ENCODE measurements at places on chromosomes 6 and 20. TPM values are rescaled to one million over a fixed set of nuclear protein-coding genes. Genes with fewer than 3 reads are reported as not detected.

Gene NRSN2
- total RNA-seq = 59.8 TPM

Gene CST2
- total RNA-seq = 0.62 TPM

Gene MYMX
- not detected for total RNA-seq

Gene CLDN20
- not detected for total RNA-seq

Gene PAK5
- not detected for total RNA-seq

Gene TAGAP
- total RNA-seq = not detected

Gene GRM1
- total RNA-seq = 0.02 TPM

Gene LKAAEAR1
- total RNA-seq = 1.8 TPM

Gene KIF25
- total RNA-seq = 0.03 TPM

Gene SLC12A5
- 11.1 TPM for total RNA-seq

Gene MMP24
- total RNA-seq = 31.0 TPM

Gene NKAPL
- total RNA-seq = not detected

Gene SFTA2
- not detected for total RNA-seq

Gene MYB
- 0.83 TPM for total RNA-seq

Gene TMEM170B
- total RNA-seq = 1.1 TPM

Gene WFDC8
- not detected for total RNA-seq

Gene FLRT3
- 1.9 TPM for total RNA-seq

Gene BMP5
- not detected for total RNA-seq

Gene POM121L2
- total RNA-seq = not detected

Gene LINC00237
- not detected for total RNA-seq

Gene HLA-F
- total RNA-seq = 4.3 TPM
